ENCODE measurements at places on chromosomes 11 and 22.

GRCh38 chr22:40594924-40595323 lies 41.6 kb downstream of the MRTFA start:
- no peak overlapping the region for H3K27ac ChIP-seq
- no peak for DNase-seq
- no peak overlapping the region for H3K4me3 ChIP-seq
- peaks cover 52% of the 10 kb centered on the region for H3K4me1 ChIP-seq

DNA sequence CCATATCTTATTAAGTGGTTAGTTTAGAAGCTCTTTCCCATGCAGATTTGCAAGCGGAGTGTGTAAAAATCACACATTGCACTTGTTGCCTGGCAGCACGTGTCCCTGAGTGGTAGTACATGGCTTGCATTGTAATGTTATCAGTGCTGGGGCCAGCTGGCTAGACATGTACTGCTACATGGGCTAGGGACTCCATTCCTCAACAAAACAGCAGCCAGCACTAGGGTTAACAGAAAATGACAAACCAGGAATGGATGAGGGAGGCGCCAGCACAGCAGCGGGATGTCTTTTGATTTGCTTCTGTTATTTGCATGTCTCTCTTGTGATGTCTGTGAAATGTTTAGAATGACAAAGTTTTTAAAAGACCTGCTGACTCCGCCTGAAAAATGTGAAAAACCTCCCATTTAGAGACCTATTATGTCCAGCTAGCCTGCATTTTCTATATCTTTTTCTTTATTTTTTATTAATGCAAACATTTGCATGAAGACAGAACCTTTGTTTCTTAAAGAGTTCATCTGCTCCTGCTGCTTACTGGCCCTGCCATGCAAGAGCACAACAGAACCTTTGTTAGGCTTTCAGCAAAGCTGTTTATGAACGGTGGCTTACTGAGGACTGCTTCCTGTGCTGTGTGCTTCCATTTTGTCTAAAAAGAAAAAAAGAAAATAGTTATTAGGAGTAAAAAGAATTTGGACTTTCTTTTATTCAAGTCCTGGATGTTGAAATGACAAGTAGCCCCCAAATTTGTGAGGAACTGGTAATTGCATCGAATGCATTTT lies 40.7 kb downstream of the CSTPP1 start:
- no peak for DNase-seq
- no peak overlapping the region for H3K27ac ChIP-seq
- no peaks in the 10 kb centered on the region for H3K27me3 ChIP-seq
- H3K36me3 ChIP-seq: no peaks in the 10 kb centered on the region
- H3K4me3 ChIP-seq: no peak overlapping the region
- peaks cover 14% of the 10 kb centered on the region for H3K4me1 ChIP-seq

GRCh38 chr11:93814966-93815633 lies 31.0 kb downstream of the MED17 start:
- H3K4me1 ChIP-seq: no peaks in the 10 kb centered on the region
- no peak overlapping the region for H3K27ac ChIP-seq
- no peak overlapping the region for H3K4me3 ChIP-seq
- DNase-seq: no peak

GRCh38 chr11:67116758-67117105 lies 2.3 kb upstream of the KDM2A start:
- H3K27me3 ChIP-seq: no peaks in the 10 kb centered on the region
- H3K36me3 ChIP-seq: peaks cover 17% of the 10 kb centered on the region
- H3K27ac ChIP-seq: peak overlapping the region; percentile 19
- no peak overlapping the region for H3K4me3 ChIP-seq
- peaks cover 28% of the 10 kb centered on the region for H3K4me1 ChIP-seq

Data from activated T-cell treated with anti-CD3 and anti-CD28 coated beads, Interleukin-2, amount 50 U/mL, for 72 hours (primary cell).